ENCODE measurements at places on chromosomes 4 and X. TPM values are rescaled to one million over a fixed set of nuclear protein-coding genes. Genes with fewer than 3 reads are reported as not detected.

Gene SLC49A3
- total RNA-seq: 0.34 TPM

Gene NEK1
- total RNA-seq: 18.5 TPM

Gene SLITRK4
- not detected for total RNA-seq

Gene TFE3
- 17.4 TPM for total RNA-seq
